ENCODE measurements at places on chromosomes 1 and 21.

DNA sequence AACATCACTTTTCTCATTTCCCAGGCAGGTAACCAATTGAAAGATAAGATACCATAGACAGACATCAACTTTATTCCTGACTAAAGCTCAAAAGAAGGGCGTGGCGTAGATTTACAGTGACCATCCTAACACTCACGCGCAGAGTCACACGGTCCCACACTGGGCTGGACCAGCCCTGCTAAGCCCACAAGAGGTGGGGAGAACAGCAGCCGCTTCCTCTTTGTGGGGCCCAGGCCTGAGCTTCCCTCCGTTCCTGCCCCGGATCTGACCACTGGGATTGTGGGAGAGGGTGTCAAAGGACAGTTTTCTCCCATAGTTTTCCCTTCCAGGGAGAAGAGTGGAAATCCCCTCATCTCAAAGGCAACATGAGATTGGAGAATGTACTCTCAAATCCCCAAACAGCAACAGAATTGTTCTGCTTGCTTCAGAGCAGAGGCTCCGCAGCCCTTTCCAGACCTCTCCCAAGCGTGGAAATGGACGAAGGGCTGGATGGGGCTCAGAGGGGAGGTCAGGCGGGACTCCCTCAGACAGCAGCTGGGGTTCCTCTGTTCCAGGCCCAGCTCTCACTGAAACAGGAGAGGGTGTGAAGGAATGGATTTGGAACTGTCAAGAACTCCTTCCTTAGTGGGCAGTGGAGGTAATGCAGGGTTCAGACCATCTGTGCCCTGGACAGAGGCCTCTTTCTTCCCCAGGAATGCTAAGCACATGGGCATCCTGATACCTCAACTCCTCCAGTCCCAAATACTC lies 33.7 kb downstream of the L1TD1 start:
- peak; percentile 49 for DNase-seq

- no peak for DNase-seq
Measured at GRCh38 chr1:226888021-226888420, 17.6 kb downstream of the PSEN2 start.

DNA sequence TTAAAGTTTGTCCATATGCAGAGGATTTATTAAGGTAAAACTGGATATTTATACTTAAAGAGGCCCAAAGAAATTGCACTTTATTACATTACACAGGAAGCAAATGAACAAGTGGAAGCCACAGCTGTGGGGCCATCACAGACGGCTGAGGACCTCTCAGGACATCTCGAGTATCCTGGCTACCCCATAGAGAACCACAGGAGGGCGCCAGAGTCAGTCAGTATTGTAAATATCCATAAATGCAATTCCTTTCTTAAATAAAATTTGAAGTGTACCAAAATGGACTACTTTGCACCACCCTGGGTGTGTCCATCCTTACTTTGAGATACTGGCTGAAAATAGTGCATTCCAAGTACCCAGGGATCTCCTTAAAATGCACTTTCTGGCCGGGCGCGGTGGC lies 257.2 kb downstream of the MRPL39 start:
- peak; percentile 56 for DNase-seq

GRCh38 chr1:224482619-224483018 lies 48.0 kb upstream of the WDR26 start:
- no peak for DNase-seq

DNA sequence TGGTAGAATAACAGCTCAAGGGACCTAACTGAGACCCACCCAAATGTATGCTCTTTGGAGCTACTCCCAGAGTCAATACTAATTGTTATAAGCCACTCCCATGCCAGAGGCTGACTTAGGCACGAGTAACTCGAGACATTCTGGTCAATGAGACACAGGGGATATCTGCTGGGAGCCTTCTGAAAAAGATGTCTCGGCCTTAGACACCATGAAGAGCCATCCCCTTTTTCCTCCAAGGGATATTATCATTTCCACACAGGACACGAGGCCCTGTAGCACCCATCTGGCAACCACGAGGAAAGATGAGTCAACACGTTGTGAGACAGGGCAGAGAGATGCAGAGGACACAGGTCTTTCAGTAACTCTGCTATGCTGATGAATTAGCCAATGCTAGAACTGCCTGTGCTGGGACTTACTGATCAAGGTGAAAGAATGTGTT lies 30.7 kb downstream of the ITPKB start:
- DNase-seq: peak; percentile 76

- DNase-seq: peak; percentile 58
Measured at GRCh38 chr1:18950401-18951026, 6.0 kb downstream of the IFFO2 start.

DNA sequence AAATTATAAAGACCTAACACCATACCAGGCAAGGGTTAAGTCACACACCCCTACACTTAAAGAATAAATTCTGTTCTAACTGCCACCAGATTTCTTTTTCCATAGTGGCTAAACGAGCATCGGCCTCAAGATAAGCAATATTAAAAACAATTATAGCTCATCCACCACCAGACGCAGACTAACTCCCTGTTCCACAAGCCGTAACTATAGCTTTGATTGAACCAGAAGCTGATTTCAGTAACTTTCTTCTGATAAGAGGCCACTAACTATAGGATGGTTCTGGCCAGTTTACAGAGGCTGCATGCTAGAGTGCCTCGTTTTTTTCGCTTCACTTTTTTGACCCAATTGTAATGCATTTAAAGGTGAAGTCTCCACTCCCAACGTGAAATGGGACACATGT lies 238.8 kb downstream of the MRPL39 start:
- no peak for DNase-seq

GRCh38 chr1:178310685-178311105 lies 186.1 kb downstream of the CLEC20A start:
- DNase-seq: peak; percentile 76

DNA sequence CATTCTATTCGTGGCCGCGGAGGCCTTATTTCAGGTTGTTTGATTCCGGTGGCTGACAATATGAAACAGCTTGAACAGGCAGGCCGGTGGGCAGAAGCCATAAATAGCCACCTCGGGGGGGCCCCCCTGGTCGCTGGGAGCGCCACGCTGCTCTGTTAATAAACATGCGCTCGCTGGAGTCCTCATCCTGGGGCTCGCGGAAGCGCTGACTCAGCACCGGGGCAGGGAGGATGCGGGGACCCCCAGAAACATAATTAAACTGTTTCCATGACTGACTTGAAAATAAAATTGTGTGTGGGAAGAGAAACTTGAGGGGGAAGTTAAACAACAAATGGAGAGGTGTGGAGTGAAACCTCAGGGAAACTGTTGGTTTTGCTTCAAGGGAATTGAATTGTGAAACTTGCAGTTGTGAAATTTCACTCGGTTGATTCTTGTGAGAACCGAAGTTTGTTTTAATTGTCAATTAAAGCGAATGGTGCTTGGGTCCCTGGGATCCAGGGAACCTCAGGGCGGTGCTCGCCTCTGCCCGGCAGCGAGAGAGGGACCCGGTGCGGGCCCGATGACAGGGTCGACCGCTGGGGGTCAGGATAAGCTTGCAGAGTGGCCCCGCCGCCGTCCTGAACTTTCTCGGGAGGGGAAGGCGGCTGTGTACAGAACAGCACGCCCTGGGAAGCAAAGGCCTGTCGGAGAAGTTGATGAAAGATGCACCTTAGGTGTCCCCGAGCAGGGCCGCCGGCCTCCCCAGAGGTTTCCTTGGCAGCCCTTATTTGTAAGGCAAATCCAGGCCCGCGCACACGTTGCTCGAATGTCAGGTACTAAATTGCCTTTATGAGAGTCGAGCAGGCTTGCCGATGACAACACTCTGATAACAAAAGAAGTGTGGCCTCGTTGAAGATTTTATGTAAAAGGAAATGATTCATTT lies 176.9 kb upstream of the LMO4 start:
- peak; percentile 77 for DNase-seq

DNA sequence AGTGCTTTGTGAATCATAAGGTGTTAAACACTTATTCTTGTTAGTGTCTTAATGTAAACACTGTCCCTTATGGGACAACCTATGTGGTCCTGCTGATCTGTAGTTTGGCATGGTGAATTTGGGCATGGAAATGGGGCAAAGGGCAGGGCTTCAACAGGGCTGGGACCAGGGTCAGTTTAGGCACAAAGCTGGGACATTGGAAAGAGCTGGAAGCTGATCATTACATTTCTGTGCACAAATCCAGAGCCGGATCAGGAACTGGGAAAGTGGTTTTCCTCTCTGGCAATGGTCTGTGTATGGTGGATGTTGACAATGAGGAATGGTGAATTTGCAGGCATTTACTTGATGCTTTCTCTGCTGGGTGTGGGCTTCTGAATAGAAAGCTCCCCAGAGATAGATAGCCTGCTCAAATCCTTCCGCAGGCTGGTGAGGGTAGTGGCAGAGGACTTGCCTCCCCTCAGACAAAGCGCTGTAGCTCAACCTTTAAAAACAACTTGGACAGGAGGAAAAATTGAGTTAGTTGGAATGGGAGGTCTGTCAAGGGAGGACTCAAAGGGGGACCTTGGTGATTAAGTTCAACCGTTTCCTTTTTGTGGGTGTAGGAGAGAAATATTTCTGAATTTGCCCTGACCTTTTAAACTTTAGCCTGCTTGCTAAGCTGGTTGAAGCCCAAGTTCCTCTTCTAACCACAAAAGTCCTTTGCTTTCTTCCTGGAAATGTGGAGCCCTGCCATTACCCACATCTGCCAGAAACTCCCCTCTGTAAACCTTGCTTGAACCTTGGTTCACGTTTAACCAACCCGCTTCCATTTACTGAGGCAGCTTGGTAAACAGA lies 35.3 kb downstream of the HLX start:
- DNase-seq: peak; percentile 75

DNA sequence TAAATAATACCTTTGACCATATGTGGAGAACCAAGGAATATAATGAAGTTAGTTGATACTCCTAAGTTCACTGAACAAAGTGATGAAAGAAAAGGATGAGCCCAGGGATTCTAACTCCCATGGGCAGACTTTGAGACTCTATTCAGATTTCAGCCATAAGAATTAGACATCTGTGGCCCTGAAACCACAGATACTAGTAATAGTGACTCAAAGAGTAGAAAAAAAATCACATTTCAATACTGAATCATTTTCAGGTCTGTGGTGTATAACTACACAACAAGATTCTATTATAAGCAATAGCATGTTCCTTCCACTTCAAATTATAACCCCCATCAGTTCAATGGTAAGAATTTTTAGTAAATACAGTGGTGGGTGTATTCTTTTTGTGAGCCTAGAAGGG lies 16.4 kb upstream of the F13B start:
- no peak for DNase-seq

DNA sequence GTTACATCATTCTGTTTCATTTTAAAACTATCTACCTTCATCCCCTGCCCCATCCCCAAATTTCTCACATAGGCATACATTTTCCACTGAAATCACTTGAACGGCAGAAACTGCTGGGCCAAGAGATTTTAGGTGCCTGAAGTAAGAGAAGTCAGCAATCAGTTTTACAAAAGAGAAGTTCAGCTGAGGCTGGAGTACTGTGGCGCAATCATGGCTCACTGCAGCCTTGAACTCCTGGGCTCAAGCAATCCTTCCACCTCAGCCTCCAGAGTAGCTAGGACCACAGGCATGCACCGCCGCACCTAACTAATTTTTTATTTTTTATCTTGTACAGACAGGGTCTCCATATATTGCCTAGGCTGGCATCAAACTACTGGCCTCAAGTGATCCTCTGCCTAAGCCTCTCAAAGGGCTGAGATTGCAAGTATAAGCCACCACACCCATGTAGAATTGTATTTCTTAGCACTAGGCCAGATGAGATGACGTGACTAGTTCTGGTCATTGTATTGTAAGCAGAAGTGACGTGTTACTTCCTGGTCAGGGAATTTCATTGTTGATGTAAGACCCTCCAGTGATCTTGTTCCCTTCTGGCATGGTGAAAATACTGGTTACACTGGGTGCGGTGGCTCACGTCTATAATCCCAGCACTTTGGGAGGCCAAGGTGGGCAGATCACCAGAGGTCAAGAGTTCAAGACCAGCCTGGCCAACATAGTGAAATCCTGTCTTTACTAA lies 7.1 kb downstream of the BECN2 start:
- peak; percentile 80 for DNase-seq

DNA sequence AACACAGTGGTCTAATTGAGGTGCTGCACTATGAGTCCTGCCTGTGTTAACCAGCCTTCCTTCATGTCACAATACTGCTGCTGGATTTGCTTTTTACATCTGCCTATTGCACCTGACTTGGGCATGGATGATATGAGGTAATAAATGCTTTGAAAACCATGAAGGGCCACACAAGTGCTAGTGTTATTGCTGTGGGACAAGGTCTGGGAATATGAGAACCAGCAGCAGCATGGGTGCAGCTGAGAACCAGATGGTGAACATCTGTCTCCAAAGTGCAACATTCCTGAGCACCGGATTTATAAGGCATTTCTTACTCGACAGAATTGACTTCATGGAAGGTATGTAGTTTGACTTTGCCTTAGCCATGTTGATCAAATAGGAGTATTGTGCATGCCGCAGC lies 16.6 kb downstream of the TRIM45 start:
- no peak for DNase-seq

DNA sequence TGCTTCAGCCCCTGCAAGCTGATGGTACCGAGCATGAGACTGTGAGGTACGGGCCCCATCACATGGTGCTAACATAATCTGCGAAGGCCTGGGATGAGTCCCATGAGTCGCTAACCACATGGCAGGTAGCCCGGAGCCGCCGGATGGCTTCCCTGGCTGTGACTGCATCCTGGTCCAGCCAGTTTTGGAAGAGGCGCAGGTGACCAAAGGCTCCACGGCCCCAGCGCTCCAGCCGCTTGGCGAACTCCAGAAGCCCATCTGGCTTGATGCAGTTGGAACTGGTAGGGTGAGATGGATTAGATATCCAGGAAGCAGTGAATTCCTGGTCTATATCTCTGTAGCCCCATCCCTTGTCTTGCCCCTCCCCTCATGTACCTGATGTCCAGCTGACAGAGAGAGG lies 24.6 kb downstream of the LRRC41 start:
- no peak for DNase-seq

DNA sequence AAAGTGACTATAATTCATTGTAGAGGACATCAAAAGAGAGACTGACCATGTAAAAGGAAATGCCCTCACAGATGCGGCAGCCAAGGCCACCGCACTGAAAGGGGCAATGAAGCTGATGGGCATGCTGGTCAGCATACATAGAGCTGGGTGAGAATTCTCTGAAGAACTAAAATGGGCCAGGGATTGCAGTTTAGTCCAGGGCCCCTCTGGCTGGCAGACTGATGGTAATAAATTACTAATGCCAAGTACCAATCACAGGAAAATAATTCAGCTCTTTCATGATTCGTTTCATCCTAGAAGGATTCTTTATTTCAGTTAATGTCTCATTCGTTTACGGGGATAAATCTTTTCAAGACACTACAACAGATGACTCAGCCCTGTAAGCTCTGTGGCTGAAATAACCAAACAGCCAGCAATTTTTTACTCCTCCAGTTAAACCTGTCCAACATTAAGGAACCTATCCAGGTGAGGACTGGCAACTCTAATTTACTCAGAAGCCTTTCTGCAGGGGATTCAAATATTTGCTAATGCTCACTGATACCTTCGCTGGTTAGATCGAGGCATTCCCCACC lies 56.9 kb upstream of the MAP1LC3C start:
- no peak for DNase-seq

- no peak for DNase-seq
Measured at GRCh38 chr1:202159534-202160371, 649 bp downstream of the PTPN7 start.

GRCh38 chr1:25873120-25873519 lies 2.4 kb downstream of the PAQR7 start:
- DNase-seq: no peak

- no peak for DNase-seq
Measured at GRCh38 chr21:15557925-15558324, 171.9 kb upstream of the USP25 start.

Measured in suppressor macrophage treated with lipopolysaccharide for 4 hours (primary cell).